Tibial nerve (tissue), 4 donors: ENCODE measurements at places on chromosomes 12 and 14. TPM values are rescaled to one million over a fixed set of nuclear protein-coding genes. Genes with fewer than 3 reads are reported as not detected.
A peak's percentile ranks its signal among the peaks of the same experiment; 100 is the strongest.

The CCDC196 gene
- not detected for total RNA-seq

The SMIM41 gene
- 28.0 TPM for total RNA-seq

The TCL1B gene
- total RNA-seq, result not detected

The SLC15A4 gene
- 41.1 TPM for total RNA-seq

The EIF5 gene
- total RNA-seq, result 226 TPM

The MYF6 gene
- total RNA-seq, result not detected

DNA sequence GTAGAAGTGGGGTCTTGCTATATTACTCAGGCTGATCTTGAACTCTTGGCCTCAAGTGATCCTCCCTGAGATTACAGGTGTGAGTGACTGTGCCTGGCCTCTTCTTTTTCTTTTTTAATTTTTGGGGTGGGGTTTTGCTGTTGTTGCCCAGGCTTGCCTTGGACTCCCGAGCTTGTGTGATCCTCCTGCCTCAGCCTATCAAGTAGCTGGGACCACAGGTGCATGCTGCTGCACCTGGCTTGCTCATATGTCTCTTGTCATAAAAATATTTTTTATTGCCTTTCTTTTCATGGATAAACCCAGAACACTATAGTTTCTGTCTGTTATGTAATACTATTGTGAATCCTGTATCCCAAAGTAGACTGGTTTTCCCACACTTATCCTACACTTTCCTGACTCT lies 26.0 kb downstream of the SCYL2 start:
- no peak for DNase-seq
- H3K36me3 ChIP-seq, result no peaks in the 10 kb centered on the region
- H3K4me1 ChIP-seq, result no peaks in the 10 kb centered on the region
- no peak overlapping the region for H3K4me3 ChIP-seq
- no peaks in the 10 kb centered on the region for H3K27me3 ChIP-seq
- H3K27ac ChIP-seq, result no peak overlapping the region

GRCh38 chr12:91272461-91273063 lies 89.9 kb upstream of the DCN start:
- DNase-seq, result peak; percentile 91
- peak overlapping the region; percentile 83 for H3K27ac ChIP-seq
- no peak overlapping the region for H3K4me3 ChIP-seq
- peaks cover 11% of the 10 kb centered on the region for H3K4me1 ChIP-seq

GRCh38 chr12:120468821-120469449 lies 613 bp downstream of the SRSF9 start:
- peak overlapping the region; percentile 95 for H3K4me3 ChIP-seq
- H3K27me3 ChIP-seq, result no peaks in the 10 kb centered on the region
- H3K27ac ChIP-seq, result peak overlapping the region; percentile 94
- DNase-seq, result peak; percentile 7
- peaks cover 51% of the 10 kb centered on the region for H3K4me1 ChIP-seq

DNA sequence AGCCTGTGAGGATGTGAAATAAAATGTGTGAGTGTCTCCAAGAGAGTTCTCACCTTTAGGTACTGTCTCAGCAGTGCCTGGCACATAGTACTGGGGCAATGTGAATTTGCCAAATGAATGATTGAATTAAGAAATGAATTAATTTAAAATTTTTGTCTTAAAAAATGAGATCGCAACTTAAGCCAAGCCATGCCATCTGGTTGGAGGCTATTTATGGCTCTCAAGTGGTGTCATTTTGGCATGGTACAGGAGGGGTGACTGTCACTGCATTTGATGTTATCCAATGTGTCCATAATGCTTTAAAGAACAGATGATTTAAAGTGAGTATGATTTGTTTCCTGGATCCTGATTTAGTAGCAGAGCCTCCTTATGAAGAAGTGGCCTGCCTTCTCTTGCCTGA lies 80.3 kb downstream of the SRGAP1 start:
- H3K4me3 ChIP-seq, result no peak overlapping the region
- H3K27me3 ChIP-seq, result no peaks in the 10 kb centered on the region
- no peaks in the 10 kb centered on the region for H3K36me3 ChIP-seq
- no peak overlapping the region for H3K27ac ChIP-seq
- H3K4me1 ChIP-seq, result peaks cover 1% of the 10 kb centered on the region

DNA sequence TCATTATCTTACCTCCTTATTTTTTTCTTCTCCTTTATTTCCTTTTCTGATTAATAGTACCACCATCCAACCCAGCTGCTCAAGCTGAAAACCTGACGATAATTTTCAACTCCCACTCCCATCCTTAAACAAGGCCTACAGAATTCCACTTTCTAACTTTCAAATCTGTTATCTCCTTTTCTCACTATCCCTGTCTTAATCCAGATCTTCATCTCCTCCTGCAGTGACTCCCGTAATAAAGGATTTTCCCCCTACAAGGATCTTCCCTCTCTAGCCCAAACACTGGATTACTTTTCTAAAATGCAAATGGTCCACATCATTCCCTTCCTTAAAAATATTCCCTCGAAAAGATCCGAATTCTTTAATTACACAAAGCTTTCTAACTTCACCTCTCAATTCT lies 1.5 kb downstream of the TRAPPC6B start:
- H3K27ac ChIP-seq, result no peak overlapping the region
- no peaks in the 10 kb centered on the region for H3K27me3 ChIP-seq
- H3K4me3 ChIP-seq, result no peak overlapping the region
- peaks cover 6% of the 10 kb centered on the region for H3K4me1 ChIP-seq
- H3K36me3 ChIP-seq, result peaks cover 17% of the 10 kb centered on the region
- DNase-seq, result no peak

- peaks cover 16% of the 10 kb centered on the region for H3K4me1 ChIP-seq
- H3K4me3 ChIP-seq, result no peak overlapping the region
- DNase-seq, result no peak
- no peaks in the 10 kb centered on the region for H3K36me3 ChIP-seq
These were observed 23.0 kb upstream of the HECTD1 start for GRCh38 chr14:31230573-31230958.

DNA sequence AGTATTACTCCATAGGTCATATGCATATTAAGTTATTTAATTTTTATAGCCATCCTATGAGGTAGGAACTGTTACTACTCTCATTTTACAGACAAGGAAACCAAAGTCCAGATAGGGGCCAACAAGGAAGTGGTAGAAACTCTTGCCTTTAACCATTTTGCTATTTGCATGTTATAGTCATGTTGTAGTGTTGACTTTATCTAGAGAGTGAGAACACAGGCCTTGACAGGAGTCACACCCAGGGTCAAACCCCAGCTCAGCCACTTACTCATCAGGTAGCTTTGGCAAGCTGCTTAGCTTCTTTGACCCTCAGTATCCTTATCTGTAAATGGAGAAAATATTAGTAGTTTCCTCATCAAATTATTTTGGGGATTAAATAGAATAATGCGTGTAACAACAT lies 156.2 kb downstream of the CAND1 start:
- no peaks in the 10 kb centered on the region for H3K4me1 ChIP-seq
- H3K27me3 ChIP-seq, result no peaks in the 10 kb centered on the region
- no peak overlapping the region for H3K27ac ChIP-seq
- DNase-seq, result no peak
